Activated T-cell treated with anti-CD3 and anti-CD28 coated beads, Interleukin-2, amount 50 U/mL, for 48 hours (primary cell): ENCODE measurements at places on chromosomes 6 and 20.

- DNase-seq: no peak
Observed at GRCh38 chr6:108710030-108710429, 138.2 kb upstream of the ARMC2 start.

- DNase-seq: no peak
Observed at GRCh38 chr6:79570129-79571029, 33.1 kb upstream of the LCA5 start.

GRCh38 chr6:34341481-34341971 is 50.9 kb downstream of the NUDT3 start:
- DNase-seq: no peak

- DNase-seq: no peak
Observed at GRCh38 chr6:131861381-131861780, 53.6 kb downstream of the ENPP1 start.

DNA sequence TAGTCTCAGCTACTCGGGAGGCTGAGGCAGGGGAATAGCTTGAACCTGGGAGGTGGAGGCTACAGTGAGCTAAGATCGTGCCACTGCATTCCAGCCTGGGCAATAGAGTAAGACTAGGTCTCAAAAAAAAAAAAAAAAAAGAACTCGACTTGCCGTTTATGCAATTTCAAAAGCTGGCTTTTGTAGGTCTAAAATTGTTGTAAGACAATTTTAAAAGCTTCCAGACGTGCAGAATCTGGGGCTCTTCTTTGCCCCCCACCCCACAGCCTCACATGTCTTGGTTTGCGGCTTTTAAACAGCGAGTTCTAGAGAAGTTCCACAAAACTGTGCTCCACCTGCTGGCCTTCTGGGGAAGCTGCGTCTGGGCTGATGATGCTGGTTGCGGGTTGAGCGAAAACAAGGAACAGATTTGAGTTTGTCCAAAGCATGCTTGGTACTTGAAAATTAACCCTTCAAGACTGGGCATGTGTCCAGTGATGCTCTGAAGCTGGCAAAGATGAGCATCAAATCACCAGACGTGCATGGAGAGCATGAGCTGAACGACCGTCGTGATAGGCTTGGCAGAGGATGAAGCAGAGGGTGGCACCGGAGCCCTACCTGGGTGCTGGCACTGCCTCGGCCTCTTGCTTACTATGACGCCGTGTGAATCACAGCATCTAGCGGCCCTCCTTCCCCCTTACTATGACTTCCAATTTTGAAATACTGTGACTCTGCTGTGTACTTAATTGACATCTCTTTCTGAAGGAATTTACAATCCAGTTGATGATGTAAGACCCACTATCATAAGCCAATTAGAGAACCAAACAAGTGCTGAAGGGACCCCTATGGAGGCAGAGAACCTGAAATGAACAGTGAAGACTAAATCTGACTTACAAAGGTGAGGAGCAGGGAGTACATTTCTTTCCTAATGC is 171.4 kb downstream of the GMPR start:
- peak; percentile 76 for DNase-seq

DNA sequence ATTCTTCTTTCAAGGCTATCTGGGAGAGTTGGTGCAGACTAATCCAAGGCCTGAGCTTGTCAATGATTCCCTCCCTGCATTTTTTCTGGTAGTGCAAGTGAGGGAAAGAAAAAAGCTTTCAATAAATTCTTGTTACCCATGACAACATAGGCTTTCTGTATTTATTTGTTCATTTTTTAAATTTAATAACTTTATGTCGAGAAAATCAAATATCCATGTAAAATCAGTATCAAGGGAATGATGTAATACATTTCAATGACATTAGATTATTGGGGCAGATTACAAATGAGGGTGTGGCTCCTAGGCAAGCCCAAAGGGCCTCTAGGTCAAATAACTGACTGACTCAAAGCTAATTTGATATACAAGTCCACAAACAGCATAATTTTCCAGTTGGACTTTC is 104.0 kb downstream of the GJA1 start:
- DNase-seq: no peak

DNA sequence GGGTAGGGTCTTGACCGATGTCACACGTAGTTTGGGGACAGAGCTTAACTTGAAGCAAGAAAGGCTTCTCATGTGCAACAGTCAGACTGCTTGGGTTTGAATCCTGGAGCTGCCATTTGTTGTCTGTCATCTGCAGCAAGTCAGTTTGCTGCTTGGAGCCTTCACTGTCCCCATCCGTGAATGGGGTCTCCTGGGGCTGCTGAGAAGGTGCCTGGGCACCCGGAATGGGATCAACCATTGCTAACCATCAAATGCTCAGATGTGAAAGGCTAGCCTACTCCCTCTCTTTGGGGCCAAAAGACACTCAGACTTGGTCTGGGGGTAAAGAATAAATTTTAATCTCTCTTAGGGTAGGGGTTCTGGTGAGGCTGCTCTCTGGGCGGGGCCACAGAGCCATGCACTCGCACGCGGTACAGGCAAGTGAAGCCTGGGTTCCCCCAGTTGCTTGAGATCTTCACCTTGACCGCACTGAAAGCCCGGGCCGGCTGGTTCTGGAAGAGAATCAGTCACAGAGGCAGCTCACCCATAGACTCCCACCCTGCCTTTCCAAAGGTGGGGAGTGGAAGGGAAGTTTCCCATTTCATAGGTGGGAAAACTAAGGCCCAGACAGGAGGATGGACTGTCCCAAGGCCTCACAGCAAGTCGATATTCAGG is 20.6 kb downstream of the SUN5 start:
- DNase-seq: no peak

- no peak for DNase-seq
Observed at GRCh38 chr6:127924440-127924839, 23.6 kb upstream of the THEMIS start.

- no peak for DNase-seq
Observed at GRCh38 chr20:58497076-58497641, 18.0 kb downstream of the APCDD1L start.

DNA sequence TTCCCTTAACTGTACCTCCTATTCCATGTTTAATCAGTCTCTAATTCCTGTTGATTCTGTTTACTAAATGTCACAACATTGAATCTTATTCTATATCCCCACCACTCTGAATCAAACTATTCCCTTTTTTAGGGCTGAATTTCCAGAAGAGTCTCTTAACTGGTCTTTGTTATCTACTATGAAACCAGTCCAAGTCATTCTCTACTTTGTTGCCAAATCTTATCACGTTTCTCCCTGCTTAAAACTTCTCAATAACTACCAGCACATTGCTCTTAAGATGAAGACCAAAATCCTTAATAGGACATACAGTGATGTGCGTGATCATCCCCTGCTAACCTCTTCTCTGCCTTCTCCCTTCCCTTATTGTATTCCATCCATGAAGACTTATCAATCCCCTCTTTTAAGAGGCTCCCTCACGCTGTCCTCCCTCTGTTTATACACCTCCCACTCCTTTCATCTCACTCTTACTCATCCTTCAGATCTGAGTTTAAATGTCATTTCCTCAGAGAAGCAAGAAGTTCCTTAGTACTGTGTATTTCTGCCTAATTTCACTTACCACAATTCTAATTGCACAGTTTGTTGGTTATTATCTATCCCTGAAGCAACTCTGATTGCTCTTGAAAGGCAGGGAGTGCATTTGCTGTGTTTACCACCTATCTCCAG is 143.0 kb upstream of the AHI1 start:
- DNase-seq: no peak

- DNase-seq: no peak
Observed at GRCh38 chr6:140445474-140446004, 1071.1 kb upstream of the CITED2 start.

DNA sequence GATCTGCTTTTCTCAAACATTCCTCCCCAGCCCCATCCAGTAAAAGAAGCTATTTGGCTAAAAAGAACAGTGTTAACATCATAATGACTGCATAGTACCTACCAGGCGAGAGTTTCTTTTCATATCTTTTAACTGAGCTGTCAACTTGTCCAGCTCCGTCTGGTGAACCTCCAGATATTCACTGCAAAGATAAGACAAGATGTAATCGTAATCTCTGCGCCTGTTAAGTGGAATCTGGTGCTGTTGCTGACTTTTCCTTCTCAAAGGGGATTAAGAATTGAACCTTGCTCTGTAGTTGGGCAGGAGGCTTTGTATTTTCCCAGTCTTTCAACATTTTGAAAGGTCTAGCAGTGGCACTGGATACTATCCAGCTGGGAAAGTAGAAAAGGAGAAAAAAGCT is 63.0 kb downstream of the RIPOR2 start:
- no peak for DNase-seq

GRCh38 chr6:88587150-88587520 is 376.3 kb downstream of the RNGTT start:
- no peak for DNase-seq

DNA sequence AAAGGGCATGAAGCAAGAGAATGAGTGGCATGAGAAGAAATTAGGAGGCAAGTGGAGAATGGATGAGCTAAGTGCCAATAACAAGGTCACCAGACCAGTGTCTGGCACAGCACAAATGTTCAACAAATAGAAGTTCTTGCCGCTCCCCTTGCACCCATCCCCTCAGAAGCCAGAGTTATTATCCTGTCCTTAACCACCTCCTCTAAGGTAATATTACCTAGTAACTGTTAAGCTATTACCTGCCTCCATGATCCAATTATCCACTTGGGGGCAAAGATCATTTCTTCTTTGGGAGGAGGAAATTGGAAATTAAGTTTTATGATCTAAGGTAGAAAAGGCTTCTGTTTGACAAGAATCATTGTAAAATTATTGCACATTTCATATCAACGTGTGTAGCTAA is 133.8 kb downstream of the FOXA2 start:
- DNase-seq: no peak

GRCh38 chr6:101806241-101806640 is 412.7 kb downstream of the GRIK2 start:
- no peak for DNase-seq

GRCh38 chr6:163579111-163579879 is 164.8 kb downstream of the QKI start:
- DNase-seq: no peak

- DNase-seq: peak; percentile 49
Observed at GRCh38 chr20:49914310-49915117, 815 bp downstream of the SPATA2 start.

DNA sequence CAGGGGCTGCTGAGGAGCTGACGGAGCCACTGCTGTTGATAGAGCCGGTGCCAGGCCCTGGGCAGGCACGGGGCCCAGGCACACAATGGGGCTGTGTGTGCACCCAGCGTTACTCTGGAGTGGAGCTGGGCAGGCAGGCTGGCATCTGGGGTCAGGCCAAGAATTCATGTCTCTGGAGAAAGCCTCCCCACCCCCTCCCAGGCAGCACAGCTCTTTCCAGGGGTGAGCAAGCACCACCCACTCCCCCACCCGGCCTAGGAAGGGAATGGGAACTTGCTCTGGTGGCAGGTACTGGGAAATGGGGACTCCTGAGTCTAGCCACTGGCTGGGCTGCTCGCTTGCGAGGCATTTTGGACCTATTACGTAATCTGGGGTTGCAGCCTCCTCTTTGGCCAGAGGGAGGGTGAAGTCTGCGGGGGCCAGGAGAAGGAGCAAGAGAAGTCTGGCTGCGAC is 22.7 kb downstream of the TFEB start:
- no peak for DNase-seq

DNA sequence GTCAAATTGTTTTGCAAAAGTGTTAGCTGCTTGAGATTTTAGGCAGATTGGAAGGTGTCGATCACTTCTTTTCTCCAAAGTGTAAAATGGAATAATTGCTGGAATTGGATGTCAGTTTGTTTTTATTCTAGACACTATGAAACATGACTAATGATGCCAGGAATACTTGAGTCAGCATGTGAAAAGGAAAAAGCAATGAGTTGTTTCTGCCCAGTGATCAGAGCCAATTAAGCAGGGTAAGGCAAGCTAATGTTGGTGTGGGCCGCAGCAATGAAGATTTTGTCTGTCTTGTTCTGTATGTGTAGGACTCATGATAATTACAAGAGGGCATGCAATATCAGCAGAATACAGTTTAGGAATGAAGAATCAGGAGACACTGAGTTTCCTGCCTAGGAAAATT is 110.3 kb downstream of the CARMIL1 start:
- DNase-seq: no peak

GRCh38 chr6:3822747-3823445 is 26.3 kb upstream of the FAM50B start:
- no peak for DNase-seq

DNA sequence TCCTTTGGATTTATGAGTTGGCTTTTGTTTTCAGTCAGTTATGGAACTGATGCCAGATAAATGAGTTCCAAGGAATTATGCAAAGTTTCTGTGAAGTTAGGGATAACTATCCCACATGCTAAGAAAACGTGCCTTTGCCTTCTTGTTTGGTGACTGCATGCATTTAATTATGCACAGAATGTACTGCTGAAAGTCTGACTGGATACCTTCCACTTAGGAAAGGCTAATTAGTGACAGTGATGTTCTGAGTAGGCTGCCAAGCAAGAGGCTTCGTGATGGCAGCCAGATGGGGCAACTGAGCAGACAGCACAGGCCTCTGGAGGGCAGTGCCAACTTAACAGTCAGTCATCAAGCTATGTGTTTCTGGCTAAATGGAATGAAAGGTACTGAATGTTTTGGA is 289.9 kb downstream of the CD109 start:
- DNase-seq: no peak

GRCh38 chr20:17610566-17611289 is 40.9 kb downstream of the DSTN start:
- DNase-seq: peak; percentile 63

GRCh38 chr20:23042270-23042669 is 7.2 kb downstream of the SSTR4 start:
- DNase-seq: no peak

DNA sequence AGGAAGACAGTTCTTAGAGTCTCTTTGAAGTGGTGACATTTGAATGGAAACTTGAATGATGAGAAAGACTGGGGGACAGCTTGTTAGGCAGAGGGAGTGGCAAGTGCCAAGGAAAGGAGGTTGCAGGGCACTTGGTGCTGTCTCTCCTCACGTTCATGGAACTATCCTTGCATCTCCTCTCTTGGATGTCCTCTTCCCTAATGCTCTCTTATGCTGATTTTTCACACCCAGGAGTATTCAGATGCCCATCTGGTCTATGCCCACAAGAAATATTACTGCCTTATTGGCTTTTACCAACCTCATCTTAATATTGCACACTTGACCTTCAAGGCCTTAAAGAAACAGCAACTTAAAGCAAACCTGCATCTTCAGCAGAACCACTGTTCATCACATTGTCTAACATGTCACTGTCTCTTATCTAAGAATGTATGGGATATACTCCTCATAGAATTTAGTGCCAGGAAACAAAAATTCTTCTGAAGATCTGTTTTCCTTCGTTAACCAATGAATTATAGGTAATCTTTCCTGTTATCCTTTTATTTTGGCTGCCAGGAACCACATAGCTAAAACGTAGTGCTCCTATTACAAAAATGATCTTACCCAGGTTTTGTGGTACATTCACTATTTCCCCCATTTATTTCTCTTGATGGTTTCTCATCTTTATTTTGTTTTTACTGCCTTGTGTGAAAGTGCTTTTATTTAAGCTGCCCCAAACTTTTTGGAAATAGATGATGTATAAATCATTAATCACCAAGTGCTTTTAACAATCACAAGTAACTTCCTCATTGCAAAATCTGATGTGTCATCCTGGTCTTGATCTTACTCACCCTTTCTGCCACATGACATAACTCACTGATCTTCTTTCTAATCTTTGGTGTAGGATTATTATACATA is 12.8 kb downstream of the RGS17 start:
- no peak for DNase-seq
